Cardiac muscle cell (in vitro differentiated cells and primary cell): ENCODE measurements at places on chromosomes 12 and 14. TPM values are rescaled to one million over a fixed set of nuclear protein-coding genes. Genes with fewer than 3 reads are reported as not detected.

Gene GPR162
- 41.1 and 51.0 TPM in 2 replicates for total RNA-seq

Gene BCL2L14
- not detected in 2 replicates for total RNA-seq

Gene LTB4R
- 8.5 and 8.8 TPM in 2 replicates for total RNA-seq

Gene AHNAK2
- 59.3 and 78.0 TPM in 2 replicates for total RNA-seq

Gene EVL
- total RNA-seq, result 88.1 and 116 TPM in 2 replicates

Gene ALDH1L2
- total RNA-seq, result 0.14 and 0.63 TPM in 2 replicates

Gene STYK1
- 0.21 and 0.74 TPM in 2 replicates for total RNA-seq

Gene ABCC9
- total RNA-seq, result 0.48 and 0.67 TPM in 2 replicates

Gene PZP
- total RNA-seq, result not detected in 2 replicates

Gene SHMT2
- total RNA-seq, result 94.0 and 110 TPM in 2 replicates

Gene RAD9B
- 0.21 and 1.1 TPM in 2 replicates for total RNA-seq

Gene GPR137C
- 1.4 and 1.7 TPM in 2 replicates for total RNA-seq

Gene EPYC
- not detected in 2 replicates for total RNA-seq

Gene C3AR1
- total RNA-seq, result not detected in 2 replicates

Gene MAPKAPK5
- total RNA-seq, result 81.0 and 92.9 TPM in 2 replicates

- no peak for DNase-seq
- H3K4me3 ChIP-seq, result no peak overlapping the region
- peaks cover 2% of the 10 kb centered on the region for H3K4me1 ChIP-seq
These were observed 165.8 kb downstream of the TMTC2 start for GRCh38 chr12:82852529-82852928.

DNA sequence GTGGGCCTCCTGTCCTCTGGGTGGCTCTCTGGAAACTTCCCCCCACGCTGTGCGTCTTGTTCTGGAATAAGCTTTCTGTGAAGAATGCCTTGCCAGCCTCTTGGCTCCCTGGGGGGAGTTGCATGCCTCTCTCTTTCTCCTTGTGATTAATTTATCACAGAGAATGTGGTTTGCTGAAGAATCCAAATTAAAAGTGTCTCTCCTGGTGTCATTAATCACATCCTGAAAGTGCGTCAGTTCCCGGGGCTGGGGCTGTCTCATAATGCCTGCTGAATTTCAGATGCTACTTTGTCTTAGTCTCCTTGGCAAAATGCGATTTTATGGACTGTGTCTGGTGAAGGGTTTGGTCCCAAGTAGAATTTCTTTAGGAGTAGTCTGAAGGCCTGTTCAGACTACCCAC lies 787.7 kb upstream of the TMEM132C start:
- no peaks in the 10 kb centered on the region for H3K27me3 ChIP-seq
- no peaks in the 10 kb centered on the region for H3K4me1 ChIP-seq
- H3K27ac ChIP-seq, result no peak overlapping the region

DNA sequence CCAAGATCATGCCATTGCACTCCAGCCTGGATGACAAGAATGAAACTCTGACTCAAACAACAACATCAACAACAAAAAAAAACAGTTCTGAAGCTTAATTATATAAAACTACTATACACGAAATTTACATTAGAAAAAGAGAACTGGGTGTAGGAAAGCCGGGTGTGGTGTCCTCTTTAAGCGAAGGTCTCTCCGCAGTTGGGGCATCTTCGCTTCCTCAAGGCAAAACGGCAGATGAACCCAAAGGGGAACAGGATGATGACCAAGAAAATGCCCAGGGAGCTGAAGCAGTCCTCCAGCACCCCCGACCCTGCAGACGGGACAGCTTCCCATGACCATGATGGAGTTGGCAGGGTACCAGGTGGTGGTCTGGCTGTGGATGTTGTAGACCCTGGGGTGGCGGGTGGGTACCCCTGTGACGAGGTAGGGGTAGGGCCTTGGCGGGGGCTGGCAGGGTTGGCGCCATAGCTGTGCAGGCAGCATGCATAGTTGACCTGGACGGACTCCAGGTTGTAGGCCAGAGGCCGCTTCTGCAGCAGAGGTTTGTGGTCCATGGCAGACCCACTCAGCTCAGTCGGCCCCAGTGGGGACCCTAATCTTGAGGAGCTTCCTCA lies 18.2 kb upstream of the BCAT1 start:
- no peak overlapping the region for H3K4me3 ChIP-seq
- no peaks in the 10 kb centered on the region for H3K36me3 ChIP-seq
- H3K27ac ChIP-seq, result no peak overlapping the region
- H3K27me3 ChIP-seq, result no peaks in the 10 kb centered on the region
- no peaks in the 10 kb centered on the region for H3K4me1 ChIP-seq

- no peak overlapping the region for H3K27ac ChIP-seq
- H3K36me3 ChIP-seq, result no peaks in the 10 kb centered on the region
- H3K27me3 ChIP-seq, result no peaks in the 10 kb centered on the region
- H3K4me3 ChIP-seq, result no peak overlapping the region
- no peak for DNase-seq
- H3K4me1 ChIP-seq, result no peaks in the 10 kb centered on the region
These were observed 926.9 kb downstream of the TMTC2 start for GRCh38 chr12:83613586-83614110.

DNA sequence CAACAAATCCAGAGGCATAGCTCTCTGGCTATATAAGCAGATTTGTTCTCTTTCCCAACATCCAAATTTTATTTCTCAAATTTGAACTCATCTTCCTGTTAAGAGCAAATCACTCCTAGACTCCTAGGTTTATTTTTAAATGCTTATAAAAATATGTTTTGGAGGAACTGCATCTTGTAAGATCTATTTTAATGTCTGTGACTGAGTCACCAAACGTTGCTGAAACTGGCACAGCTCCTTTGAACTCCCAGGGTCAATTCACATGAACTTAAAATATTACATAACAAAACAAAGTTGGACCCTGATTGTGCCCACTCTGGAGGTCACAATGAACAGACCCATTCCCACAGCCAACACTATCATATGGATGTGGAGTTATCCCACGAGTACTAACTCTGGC lies 23.9 kb downstream of the ANAPC7 start:
- no peaks in the 10 kb centered on the region for H3K27me3 ChIP-seq
- no peak overlapping the region for H3K27ac ChIP-seq
- H3K36me3 ChIP-seq, result peaks cover 60% of the 10 kb centered on the region
- H3K4me3 ChIP-seq, result no peak overlapping the region
- DNase-seq, result no peak

DNA sequence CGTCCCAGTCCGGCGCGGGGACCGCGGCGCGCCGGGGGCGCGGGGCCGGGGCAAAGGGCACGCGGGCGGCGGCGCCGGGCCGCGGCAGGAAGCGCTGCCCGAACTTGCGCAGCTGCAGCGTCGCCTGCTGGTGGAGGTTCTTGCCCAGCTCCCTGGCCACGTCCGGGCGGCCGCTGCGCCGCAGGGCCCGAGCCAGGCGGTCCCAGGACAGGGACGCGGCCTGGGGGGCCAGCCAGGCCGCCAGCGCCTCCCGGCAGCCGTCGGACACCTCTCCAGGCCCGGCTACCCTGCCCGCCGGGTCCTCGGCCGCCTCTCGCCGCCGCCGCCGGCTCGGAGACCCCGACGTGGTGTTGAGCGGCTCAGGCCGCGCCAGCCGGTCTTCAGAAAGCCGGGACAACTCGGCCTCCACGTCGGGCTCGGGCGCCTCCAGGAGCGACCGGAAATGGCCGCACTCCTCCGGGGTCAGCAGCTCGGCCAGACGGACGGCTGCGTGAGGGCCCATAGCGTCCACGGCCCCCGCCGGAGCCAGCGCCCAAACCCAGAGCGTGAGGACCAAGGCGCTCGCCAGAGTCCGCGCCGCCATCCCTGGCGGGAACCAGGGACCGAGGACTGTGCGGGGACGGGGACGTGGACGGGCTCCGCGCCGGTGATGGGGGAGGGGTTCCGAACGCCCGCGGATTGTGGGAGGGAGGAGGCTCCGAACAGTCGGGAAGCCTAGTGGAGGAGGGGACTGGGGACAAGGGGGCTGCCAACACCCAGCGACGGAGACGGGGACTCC lies 34.0 kb downstream of the FIGNL2 start:
- H3K27ac ChIP-seq, result no peak overlapping the region
- no peaks in the 10 kb centered on the region for H3K4me1 ChIP-seq
- DNase-seq, result peak; percentile 83
- H3K4me3 ChIP-seq, result peak overlapping the region; percentile 27
- H3K27me3 ChIP-seq, result peaks cover 10% of the 10 kb centered on the region

- H3K27me3 ChIP-seq, result no peaks in the 10 kb centered on the region
- no peak overlapping the region for H3K27ac ChIP-seq
- no peaks in the 10 kb centered on the region for H3K36me3 ChIP-seq
These were observed 941.5 kb upstream of the MDGA2 start for GRCh38 chr14:48616931-48617330.

DNA sequence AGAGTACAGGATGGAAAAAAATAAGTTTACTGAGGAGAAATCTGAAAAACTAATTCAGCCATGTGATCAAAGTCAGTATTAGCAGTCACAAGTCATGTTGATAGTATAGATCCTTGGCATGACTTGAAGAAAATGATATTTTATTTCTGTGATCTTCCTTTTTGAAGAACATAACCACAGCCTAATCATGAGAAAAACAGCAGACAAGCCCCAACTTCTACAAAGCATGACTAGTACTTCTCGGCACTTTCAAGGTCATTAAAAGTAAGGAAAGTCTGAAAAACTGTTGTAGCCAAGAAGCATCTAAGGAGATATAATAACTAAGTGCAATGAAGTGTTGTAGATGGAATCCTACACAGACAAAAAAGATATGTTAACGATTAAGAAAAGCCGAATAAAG lies 264.1 kb upstream of the FOXG1 start:
- no peaks in the 10 kb centered on the region for H3K4me1 ChIP-seq
- H3K36me3 ChIP-seq, result no peaks in the 10 kb centered on the region
- H3K4me3 ChIP-seq, result no peak overlapping the region
- H3K27ac ChIP-seq, result no peak overlapping the region

- H3K27ac ChIP-seq, result peak overlapping the region; percentile 65
- H3K36me3 ChIP-seq, result no peaks in the 10 kb centered on the region
- peaks cover 26% of the 10 kb centered on the region for H3K4me1 ChIP-seq
- no peaks in the 10 kb centered on the region for H3K27me3 ChIP-seq
- H3K4me3 ChIP-seq, result no peak overlapping the region
These were observed 8.1 kb downstream of the CPSF6 start for GRCh38 chr12:69247268-69248018.

- DNase-seq, result no peak
- no peaks in the 10 kb centered on the region for H3K4me1 ChIP-seq
- H3K27me3 ChIP-seq, result no peaks in the 10 kb centered on the region
These were observed 7.0 kb upstream of the RPS26 start for GRCh38 chr12:56034586-56035332.

GRCh38 chr12:122080149-122081082 lies 1.9 kb downstream of the MLXIP start:
- H3K4me1 ChIP-seq, result peaks cover 14% of the 10 kb centered on the region
- H3K27ac ChIP-seq, result no peak overlapping the region
- peaks cover 6% of the 10 kb centered on the region for H3K27me3 ChIP-seq

DNA sequence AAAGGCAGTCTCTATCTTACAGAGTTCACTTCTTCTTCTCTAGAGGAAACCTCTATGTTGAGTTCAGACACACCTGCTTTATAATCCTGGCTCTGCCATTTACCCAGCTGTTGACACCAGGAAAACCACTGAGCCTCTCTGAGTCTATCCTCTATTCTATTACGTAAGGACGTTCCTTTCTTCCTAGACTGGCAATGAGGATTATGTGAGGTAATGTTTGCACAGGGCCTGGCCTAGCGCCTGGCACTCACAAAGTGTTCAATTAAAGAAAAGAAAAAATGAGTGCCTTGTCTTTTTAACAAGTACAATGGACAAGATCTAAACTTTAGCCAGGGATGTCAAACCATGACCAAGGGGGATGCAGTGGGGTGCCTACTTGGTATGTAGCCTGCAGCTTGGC lies 641.9 kb upstream of the TBX3 start:
- H3K27me3 ChIP-seq, result no peaks in the 10 kb centered on the region
- H3K27ac ChIP-seq, result no peak overlapping the region
- no peak for DNase-seq
- H3K4me1 ChIP-seq, result no peaks in the 10 kb centered on the region
- no peaks in the 10 kb centered on the region for H3K36me3 ChIP-seq

- H3K36me3 ChIP-seq, result no peaks in the 10 kb centered on the region
- no peak overlapping the region for H3K27ac ChIP-seq
- H3K27me3 ChIP-seq, result no peaks in the 10 kb centered on the region
- H3K4me1 ChIP-seq, result no peaks in the 10 kb centered on the region
These were observed 78.1 kb downstream of the KSR2 start for GRCh38 chr12:117890644-117891043.

DNA sequence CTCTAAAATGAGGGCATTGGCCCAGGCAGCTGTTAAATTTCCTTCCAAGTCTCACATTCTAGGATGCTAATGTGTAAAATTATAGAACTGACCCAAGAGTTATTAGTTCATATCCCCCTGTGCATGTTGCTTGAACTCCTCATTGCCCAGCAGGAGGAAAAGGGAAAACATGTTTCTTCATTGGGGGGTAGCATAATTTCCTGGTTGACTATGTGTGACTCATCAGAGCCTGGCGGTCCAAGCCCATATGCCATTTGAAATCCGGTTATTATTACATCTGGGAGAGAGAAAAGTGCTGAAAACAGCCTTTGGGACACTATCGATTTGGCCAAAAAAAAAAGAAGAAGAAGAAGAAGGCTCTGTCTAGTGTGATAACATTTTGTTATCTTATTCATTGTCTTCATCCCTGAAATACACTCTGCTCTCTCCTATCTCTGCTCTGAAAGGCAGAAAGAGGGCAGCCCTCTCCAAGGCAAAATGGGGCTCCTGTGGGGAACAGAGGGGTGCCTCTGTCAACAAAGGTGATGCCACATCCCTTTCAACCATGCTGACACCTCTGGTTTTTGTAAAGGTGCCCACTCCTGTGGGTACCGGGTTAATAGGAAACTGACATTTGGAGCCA lies 114.2 kb downstream of the DAD1 start:
- H3K27ac ChIP-seq, result no peak overlapping the region
- H3K27me3 ChIP-seq, result no peaks in the 10 kb centered on the region
- H3K4me1 ChIP-seq, result no peaks in the 10 kb centered on the region
- no peak overlapping the region for H3K4me3 ChIP-seq
- no peaks in the 10 kb centered on the region for H3K36me3 ChIP-seq
- DNase-seq, result no peak

GRCh38 chr14:95413289-95414215 lies 93.8 kb upstream of the CLMN start:
- no peak overlapping the region for H3K4me3 ChIP-seq
- DNase-seq, result no peak
- no peaks in the 10 kb centered on the region for H3K36me3 ChIP-seq
- H3K27me3 ChIP-seq, result no peaks in the 10 kb centered on the region
- H3K4me1 ChIP-seq, result no peaks in the 10 kb centered on the region

DNA sequence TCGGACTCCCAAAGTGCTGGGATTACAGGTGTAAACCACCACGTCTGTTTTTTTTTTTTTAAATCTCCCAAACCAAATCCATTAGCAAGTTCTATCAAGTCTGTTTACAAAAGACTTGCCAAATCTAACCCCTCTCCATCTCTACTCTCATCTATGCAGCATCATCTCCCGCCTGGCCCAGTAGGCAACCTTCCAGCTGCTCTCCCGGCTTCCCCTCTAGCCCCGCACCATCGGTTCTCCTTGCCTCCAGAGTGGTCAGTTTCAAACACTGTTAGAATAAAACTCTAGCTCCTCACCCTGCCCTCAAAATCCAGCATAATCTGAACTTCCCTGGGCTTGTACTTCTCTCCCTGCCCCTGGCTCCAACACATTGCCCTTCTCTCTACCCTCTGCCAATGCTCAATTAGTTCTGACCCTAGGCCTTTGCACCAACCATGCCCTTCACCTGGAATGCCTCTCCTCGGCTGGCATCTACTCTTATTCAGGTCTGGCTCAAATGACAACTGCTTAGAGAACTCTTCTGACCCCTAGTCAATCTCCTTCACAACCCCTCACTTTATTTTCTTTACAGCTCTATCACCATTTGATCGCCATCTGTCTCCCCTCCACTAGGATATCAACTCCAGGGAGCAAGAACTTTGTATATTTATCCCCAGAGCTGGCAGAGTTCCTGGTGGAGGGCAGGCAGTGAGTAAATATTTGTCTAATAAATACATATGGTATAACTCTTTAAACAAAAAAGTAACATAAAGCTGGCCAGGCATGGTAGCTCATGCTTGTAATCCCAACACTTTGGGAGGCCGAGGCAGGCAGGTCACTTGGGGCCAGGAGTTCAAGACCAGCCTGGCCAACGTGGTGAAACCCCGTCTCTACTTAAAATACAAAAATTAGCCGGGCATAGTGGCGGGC lies 4.9 kb downstream of the WSB2 start:
- no peak overlapping the region for H3K4me3 ChIP-seq
- peaks cover 4% of the 10 kb centered on the region for H3K36me3 ChIP-seq
